Ureter (tissue), 1 donor: ENCODE measurements at places on chromosomes 1 and 21. TPM values are rescaled to one million over a fixed set of nuclear protein-coding genes. Genes with fewer than 3 reads are reported as not detected.

DNA sequence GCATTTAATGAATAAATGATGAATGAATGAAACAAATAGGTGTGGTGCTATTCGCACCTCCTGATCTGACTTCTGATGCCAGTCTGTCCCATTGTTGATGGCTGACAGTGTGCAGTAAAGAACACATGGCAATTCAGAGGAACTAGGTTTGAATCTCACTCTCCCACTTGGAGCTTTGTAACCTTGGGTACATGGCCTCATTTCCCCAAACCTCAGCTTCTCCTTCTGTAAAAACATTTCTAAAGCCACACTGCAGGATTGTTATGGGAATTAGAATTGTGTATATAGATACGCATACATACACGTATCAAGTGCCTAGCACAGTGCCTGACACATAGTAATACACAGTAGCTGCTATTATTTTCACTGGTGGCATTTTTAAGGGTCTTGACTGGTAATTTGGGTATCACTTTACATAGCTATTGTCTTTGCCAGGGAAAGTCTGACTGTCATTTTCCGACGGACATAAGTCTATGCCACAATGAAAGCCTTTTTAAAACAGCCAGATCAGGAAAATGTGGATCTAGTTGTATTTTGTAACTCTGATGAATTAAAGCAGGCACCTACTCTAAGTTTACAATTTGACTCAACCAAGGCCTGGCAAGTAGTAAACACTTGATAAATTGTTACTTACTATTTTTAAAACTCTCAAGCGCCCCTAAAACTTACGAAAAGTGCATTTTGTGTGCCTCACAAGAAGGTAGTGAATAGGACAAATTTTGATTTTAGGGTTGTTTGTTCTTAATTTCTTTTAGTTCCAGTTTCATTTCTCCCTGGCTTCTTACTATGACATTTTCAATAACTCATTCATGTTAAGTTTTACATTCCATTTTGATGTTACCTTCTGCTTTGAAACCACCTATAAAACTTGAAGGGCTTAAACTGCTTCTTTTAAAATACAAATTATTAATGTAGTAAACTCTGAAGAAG lies 164.4 kb downstream of the SDCCAG8 start:
- DNase-seq, result no peak

- no peak for DNase-seq
Measured at GRCh38 chr1:51230501-51231078, 5.5 kb upstream of the RNF11 start.

- no peak for DNase-seq
Measured at GRCh38 chr1:172487550-172487949, 43.7 kb upstream of the PIGC start.

GRCh38 chr1:3242408-3243260 lies 173.6 kb downstream of the PRDM16 start:
- DNase-seq, result no peak

- no peak for DNase-seq
Measured at GRCh38 chr1:154666051-154666790, 58.2 kb upstream of the ADAR start.

DNA sequence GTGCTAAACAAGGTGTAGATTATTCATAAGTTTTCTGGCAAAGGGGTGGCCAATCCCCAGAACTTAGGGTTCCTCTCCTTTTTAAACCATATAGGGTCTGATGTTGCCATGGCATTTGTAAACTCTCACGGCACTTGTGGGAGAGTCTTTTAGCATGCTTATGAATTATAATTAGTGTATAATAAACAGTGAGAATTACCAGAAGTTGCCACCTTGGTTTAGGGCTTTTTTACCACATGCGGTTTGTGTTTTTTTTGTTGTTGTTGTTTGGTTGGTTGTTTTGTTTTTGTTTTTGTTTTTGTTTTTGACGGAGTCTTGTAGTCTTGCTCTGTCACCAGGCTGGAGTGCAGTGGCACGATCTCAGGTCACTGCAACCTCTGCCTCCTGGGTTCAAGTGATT lies 8.9 kb upstream of the LAX1 start:
- DNase-seq, result no peak

- no peak for DNase-seq
Measured at GRCh38 chr1:171566467-171566866, 55.6 kb upstream of the MYOCOS start.

GRCh38 chr1:217052626-217053025 lies 329.4 kb upstream of the ESRRG start:
- DNase-seq, result no peak

- DNase-seq, result no peak
Measured at GRCh38 chr21:24223624-24224023, 1383.7 kb downstream of the MRPL39 start.

DNA sequence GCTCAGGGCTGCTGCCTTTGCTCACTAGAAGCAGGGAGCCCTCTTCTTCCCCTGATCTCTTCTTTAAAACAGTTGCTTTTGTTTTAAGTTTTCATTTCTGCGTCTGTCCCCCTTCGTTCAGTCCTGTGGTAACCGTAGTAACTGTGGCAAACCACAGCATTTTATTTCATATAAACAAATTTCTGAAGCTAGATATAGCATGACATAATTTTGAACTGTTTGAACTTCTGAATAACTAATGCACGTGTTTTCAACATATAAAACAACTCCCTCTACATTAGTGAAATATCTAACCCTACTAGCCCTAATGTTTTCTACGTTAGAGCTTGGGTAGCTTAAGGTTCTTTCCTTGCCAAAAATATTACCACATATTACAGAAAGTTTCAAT lies 104.6 kb downstream of the DISP1 start:
- DNase-seq, result no peak

GRCh38 chr1:1111516-1112236 lies 4.2 kb downstream of the C1orf159 start:
- DNase-seq, result no peak

GRCh38 chr1:236888903-236889302 lies 93.8 kb downstream of the MTR start:
- no peak for DNase-seq

GRCh38 chr1:94527447-94528031 lies 14.0 kb downstream of the F3 start:
- DNase-seq, result no peak

DNA sequence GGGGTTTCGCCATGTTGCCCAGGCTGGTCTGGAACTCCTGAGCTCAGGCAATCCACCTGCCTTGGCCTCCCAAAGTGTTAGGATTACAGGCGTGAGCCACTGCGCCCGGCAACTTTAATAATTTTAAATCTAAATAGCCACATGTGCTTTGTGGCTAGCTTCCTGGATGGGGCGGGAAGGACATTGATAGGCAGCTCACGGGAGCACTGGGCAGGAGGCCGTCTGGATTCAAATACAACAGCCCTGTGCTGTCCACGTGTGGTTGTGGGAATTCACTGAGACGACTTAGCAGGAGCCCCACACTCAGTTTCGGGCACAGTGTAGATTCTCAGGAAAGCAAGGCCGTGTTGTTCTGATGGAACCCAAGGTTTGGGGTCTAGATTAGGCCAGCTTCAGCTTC lies 177.1 kb downstream of the ETS2 start:
- DNase-seq, result no peak

GRCh38 chr1:215637041-215637573 lies 70.0 kb downstream of the KCTD3 start:
- DNase-seq, result no peak

- no peak for DNase-seq
Measured at GRCh38 chr1:206915030-206915735, 6.6 kb downstream of the FCMR start.

DNA sequence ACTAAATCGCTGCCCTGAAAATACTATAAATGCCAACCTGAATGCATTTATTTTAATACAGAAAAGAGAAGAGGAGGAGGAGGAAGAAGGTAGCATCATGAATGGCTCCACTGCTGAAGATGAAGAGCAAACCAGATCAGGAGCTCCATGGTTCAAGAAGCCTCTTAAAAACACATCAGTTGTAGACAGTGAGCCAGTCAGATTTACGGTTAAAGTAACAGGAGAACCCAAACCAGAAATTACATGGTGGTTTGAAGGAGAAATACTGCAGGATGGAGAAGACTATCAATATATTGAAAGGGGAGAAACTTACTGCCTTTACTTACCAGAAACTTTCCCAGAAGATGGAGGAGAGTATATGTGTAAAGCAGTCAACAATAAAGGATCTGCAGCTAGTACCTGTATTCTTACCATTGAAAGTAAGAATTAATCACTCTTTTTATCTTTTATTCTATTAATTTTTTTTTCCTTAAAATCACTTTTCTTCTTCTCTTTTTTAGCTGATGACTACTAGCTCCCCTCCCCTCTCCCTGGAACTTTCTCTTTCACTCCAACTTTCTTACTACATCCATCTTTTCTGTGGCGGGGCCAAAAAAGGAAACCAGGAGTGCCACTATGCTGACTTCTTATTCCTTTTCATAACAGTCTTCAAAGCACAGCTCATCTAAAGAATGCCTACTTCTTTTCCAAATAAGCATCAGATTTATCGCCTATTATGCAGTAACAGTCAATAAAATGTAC lies 36.3 kb downstream of the FUBP1 start:
- DNase-seq, result no peak

DNA sequence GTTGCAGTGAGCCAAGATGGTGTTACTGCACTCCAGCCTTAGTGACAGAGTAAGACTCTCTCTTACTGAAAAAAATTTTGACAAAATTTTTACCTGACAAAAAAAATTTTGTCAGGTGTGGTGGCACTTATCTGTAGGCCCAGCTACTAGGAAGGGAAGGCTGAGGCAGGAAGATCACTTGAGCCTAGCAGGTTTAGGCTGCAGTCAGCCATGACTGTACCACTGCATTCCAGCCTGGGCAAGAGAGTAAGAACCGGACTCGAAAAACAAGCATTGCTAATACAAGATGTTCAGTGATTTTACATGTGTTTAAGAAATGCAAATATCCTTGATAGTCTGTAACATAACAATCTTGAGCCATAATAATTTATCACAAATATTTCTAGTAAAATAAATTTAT lies 46.9 kb downstream of the USP48 start:
- no peak for DNase-seq

GRCh38 chr1:203873094-203873493 lies 11.7 kb downstream of the SNRPE start:
- DNase-seq, result no peak

DNA sequence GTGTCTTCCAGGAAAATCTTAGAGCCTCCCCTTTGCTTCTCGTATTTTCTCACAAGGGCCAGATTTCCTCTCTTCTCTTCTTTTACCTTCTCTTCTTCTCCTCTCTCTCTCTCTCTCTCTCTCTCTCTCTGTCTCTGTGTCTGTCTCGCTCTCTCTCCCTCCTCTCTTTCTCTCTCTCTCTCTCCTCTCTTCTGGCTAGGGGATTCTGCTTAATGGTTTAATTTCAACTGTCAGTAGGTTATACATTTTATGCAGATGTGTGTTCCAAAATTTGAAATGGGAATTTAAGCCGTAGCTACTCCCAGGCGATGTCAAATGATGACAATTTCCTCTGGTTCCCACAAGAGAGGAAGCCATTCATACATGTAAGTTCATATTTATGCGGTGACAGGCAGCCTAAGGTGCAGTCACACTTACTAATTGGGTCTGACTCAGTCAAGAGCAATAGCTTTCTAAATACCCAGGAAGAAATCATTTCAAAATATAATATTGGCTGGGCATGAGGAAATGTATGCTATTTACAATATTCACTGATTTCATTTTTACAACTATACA lies 1.4 kb downstream of the DSCAM start:
- DNase-seq, result no peak

Gene CYP2J2
- 20.4 TPM for total RNA-seq

Gene C1orf87
- not detected for total RNA-seq

Gene RGSL1
- not detected for total RNA-seq

Gene TENT5C
- total RNA-seq, result 9.8 TPM

Gene SUSD4
- 21.9 TPM for total RNA-seq

Gene OR10R2
- total RNA-seq, result not detected

Gene TOMM40L
- 17.5 TPM for total RNA-seq
